Effector CD4-positive, alpha-beta T cell (primary cell): ENCODE measurements at places on chromosomes 16 and 17.

GRCh38 chr17:82276938-82277337 lies 3.4 kb upstream of the CSNK1D start:
- no peak for DNase-seq

- no peak for DNase-seq
Observed at GRCh38 chr17:59561042-59561441, 4.4 kb upstream of the DHX40 start.

DNA sequence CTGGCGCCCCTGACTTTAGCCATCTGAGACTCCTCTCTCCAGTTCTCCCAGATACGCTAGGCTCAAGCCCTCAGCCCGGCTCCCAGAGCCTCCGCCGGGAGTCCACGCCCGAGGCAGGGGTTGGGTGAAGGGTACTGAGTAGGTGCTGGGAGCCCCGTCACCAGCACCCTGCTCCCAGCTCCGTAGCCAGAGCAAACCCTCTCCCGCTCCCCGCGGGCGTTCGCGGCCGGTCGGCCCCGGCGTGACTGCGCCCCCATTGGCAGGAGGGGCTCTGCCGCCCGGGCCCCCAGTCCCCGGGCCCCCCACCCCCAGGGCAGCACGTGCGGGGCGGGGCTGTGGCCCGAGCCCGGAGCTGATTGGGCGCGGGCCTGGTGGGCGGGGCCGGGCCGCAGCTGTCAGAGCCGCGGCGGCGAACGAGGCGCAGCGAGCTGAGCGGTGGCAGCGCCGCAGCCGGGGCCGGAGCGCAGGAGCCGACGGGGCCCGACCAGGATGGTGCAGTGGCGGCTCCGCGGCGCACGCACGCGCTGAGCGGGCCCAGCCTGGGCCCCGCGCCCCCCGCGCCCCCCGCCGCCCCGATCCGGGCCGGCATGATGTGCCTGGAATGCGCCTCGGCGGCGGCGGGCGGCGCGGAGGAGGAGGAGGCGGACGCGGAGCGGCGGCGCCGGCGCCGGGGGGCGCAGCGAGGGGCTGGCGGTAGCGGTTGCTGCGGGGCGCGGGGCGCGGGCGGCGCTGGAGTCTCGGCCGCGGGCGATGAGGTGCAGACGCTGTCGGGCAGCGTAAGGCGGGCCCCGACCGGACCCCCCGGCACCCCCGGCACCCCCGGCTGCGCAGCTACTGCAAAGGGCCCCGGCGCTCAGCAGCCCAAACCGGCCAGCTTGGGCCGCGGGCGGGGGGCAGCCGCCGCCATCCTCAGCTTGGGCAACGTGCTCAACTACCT lies at the start of gene SPNS2:
Gene SPNS2, plus strand, starts transcription at position 421 of the 937 bp plus-strand sequence. Its CDS starts 167 bp downstream, at position 588.
- DNase-seq: peak; percentile 22

GRCh38 chr17:47915776-47916398 lies 19.9 kb downstream of the SP2 start:
- DNase-seq: no peak

DNA sequence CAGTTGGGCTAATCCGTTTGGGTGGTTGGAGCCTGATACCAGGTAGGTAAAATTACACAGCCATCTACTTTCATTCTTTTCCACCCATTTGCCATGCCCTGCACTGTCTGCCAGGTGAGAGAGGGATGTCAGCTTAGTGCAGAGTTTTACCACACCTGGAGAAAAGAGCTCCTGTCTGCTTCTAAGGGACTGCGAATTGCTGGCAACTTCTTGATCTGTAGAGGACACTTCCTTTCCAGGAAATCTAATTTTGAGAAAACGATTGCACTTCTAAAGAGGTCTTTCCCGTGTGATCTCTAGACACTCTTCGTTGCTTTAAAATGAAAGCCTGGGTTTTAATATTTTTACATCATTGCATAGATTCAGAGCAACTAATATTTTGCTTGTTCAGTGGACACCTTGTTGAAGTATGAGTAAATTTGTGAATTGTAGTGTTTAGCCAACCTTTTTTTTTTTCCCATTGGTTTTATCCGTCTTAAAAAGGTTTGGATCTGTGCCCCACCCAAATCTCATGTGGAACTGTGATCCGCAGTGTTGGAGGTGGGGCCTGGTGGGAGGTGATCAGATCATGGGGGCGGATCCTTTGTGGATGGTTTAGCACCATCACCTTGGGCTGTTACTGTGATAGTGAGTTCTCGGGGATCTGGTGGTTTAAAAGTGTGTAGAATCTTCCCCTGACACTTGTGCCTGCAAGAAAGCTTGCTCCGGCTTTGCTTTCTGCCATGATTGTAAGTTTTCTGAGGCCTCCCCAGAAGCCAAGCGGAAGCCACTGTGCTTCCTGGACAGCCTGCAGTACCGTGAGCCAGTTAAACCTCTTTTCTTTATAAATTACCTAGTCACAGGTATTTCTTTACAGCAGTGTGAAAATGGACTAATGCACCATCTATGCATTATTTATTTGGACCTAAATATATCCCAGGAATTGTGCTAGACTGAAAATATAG lies 104.6 kb downstream of the PRKCA start:
- no peak for DNase-seq

DNA sequence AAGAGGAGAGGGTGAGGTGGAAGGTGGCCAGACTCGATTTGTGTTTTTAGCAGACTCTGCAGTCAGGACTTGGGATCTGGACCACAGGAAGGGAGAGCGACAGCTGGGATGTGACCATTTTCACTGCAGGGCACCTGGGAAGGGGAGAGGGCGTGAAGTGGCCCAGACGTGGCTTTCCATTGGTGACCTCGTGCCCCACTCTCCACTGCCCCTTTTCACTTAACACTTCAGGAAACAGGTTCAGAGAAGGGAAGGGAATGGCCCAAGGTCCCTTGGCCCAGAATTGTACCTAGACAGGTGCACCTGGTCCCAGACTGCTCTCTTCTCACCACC lies 22.9 kb upstream of the MPRIP start:
- DNase-seq: no peak

DNA sequence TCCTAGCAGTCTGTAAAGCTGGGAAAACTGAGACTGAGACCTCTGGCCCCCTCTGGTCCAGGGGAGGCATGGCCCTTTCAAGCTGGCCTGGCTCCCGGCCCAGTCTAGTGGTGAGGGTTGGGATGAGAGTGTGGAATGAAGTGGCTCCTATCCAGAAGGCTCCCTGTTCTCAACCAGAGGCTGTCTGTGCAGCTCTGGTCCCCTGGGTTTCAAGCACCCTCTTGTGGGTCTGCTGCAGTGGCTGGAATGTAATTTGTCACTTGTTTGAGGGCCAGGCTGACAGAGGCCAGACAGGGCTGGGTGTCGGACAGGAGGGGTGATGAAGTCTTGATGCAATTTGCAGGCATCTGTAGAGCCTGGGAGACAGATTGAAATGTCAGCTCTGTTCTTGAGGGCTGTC lies 22.1 kb upstream of the PHF12 start:
- DNase-seq: no peak

DNA sequence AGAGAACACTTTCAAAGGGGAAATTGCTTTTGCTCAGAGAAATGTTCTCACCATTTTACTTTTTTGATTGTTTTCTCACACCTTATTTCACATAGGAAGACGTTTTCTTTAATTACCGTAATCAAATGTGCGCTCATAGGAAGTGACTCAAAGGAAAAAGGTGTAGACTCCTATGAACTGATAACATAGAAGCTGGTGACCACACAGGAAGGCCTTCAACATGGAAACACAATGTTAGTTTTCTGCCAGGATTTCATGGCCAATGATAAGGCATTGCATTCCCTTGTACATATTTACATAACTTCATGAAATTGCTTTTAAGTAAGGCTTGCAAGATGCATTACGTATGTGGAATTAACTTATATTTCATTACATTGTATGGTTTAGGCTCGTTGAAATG lies 40.9 kb upstream of the KCNJ16 start:
- DNase-seq: no peak

DNA sequence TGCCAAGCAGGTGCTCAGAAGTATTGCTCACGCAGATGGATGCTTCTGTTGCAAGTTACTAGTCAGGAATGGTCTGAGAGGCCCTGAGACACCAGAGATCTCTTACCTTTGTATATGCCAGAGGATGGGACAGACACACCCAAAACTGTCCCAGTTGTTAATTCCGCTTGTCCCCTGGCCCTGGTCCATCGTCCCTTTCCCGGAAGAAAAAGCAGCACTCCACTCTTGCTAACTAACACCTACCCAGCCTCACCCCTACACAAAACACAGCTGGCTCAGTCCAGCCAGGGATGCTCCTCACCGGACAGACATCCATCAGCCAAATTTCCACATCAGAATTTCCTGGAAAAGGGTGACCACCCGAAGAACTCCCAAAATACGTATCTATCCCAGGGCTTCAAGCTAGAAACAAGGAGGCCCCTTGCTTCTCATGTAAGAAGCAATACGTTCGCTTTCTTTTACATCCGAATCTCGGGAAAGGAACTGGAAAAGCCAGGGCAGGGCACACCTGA lies 2.0 kb downstream of the GAS7 start:
- no peak for DNase-seq

GRCh38 chr17:48564188-48565021 lies 13.7 kb downstream of the HOXB4 start:
- DNase-seq: no peak

DNA sequence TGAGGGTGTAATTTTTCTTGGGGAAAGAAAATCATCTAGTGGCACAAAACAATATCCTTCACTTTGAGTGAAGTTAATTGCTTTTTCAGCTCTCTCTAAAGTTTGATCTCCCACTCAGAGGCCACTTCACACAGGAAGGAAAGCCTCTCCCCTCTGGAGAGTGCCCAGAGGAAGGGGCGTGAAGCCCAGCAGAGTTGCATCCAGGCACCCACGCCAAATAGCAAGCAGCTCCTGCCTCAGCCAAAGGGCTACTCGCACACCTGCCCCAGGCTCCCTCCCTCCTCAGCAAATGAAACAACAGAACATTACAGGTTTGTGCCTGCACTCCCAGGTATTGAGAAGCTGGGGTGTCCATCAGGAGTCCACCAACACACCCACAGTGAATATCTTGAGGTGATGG lies 183.0 kb upstream of the RPL38 start:
- DNase-seq: no peak

DNA sequence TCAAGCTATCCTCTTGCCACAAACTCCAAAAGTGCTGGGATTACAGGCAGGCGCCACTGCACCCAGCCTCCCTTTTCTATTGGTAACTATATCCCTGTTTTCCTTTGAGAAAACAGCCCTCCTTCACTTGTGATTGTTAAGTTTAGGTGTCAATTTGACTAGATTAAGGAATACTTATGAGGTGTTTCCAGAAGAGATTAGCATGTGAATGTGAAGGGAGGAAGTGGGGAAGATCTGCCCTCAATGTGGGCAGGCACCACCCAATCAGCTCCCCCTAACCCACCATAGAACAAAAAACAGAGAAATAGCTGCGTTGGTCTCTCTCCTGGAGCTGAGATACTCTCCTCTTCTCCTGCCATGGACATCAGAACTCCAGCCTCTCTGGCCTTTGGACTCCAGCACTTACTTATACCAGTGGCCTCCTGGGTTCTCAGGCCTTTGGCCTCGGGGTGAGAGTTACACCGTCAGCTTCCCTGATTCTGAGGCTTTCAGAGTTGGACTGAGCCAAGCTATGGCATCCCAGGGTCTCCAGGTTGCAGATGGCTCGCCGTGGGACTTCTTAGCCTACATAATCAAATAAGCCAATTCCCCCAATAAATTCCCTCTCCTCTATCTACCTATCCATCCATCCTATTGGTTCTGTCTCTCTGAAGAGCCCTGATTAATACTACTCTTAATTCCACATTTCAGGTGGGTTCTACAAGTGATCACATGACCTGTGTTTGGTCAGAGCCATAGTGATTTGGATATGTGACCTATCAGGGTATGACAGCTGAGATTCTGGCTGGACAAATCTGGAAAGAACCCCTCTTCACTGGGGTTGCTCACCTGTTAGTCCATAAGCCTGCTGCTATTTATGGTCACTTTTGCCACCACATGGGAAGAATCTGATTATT lies 12.0 kb upstream of the STAT3 start:
- no peak for DNase-seq

GRCh38 chr17:19787733-19788357 lies 39.7 kb upstream of the ALDH3A1 start:
- no peak for DNase-seq

GRCh38 chr16:50282010-50282538 lies 15.7 kb downstream of the ADCY7 start:
- peak; percentile 43 for DNase-seq

GRCh38 chr17:82776454-82776853 lies 24.6 kb downstream of the TBCD start:
- no peak for DNase-seq

- no peak for DNase-seq
Observed at GRCh38 chr17:49952912-49953497, 16.0 kb upstream of the DLX4 start.

- no peak for DNase-seq
Observed at GRCh38 chr17:59766491-59766890, 59.0 kb downstream of the VMP1 start.

GRCh38 chr17:76529224-76530094 lies 8.1 kb downstream of the CYGB start:
- no peak for DNase-seq

GRCh38 chr17:1882836-1883235 lies 53.0 kb downstream of the RPA1 start:
- DNase-seq: no peak

- no peak for DNase-seq
Observed at GRCh38 chr16:59878999-59879398, 1144.9 kb upstream of the GOT2 start.
